Stimulated activated CD4-positive, alpha-beta T cell treated with anti-CD3 and anti-CD28 coated beads, Interleukin-1b, Interleukin-23, amount 100 ng/mL, for 1 hour (primary cell): ENCODE measurements at places on chromosomes 6 and 20.

DNA sequence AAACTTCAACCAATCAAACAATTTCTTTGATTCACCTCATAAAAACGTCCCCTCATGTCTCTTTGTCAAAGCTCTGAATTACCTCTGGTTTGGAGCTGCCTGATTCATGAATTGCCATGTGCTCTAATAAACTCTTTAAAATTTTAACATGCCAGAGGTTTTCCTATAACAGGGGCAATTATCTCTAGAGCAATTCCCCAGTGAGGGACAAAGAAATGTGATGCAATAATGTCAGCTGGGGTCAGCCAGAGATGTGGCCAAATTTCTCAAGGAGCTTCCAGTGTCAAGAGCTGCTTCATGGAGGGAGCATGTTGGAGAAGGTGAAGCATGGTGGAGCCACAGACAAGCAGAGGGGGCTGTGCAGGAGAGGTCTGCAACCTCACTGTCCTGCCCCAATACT lies 38.7 kb upstream of the RFPL4B start:
- no peak for DNase-seq

- no peak for DNase-seq
These were observed 1310.1 kb downstream of the EPHA7 start for GRCh38 chr6:92109256-92109655.

- DNase-seq = no peak
These were observed 43.2 kb upstream of the TXNDC5 start for GRCh38 chr6:7953753-7954152.

- no peak for DNase-seq
These were observed 80.2 kb downstream of the PREP start for GRCh38 chr6:105322499-105323225.

DNA sequence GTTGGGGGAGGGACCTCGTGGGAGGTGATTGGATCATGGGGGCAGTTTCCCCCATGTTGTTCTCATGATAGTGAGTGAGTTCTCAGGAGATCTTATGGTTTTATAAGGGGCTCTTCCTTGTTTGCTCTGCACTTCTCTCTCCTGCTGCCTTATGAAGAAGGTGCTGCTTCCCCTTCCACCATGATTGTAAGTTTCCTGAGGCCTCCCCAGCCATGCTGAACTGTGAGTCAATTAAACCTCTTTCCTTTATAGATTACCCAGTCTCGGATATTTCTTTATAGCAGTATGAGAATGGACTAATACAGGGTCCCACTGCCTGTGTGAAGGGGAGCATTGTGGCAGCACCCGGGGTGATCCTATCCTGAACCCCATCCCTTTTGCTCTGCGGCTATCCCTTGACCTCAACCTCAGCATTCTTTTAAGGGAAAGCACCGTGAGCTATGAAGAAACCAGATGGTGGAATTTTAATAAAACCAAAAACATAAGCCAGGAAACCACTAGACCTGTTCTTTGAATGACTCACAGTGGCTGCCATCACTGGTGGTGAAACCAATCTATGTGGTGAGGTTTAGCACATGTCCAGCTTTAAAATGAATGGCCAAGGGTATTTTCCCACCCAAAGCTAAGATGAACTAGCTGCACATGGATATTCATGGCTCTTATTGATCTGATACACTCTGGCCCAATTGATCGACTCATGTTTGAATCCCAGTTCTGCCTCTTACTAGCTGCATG lies 62.2 kb downstream of the ZDHHC14 start:
- DNase-seq = no peak

GRCh38 chr20:5654557-5654956 lies 95.6 kb upstream of the SHLD1 start:
- no peak for DNase-seq

- no peak for DNase-seq
These were observed 25.8 kb downstream of the PRL start for GRCh38 chr6:22271081-22271480.

DNA sequence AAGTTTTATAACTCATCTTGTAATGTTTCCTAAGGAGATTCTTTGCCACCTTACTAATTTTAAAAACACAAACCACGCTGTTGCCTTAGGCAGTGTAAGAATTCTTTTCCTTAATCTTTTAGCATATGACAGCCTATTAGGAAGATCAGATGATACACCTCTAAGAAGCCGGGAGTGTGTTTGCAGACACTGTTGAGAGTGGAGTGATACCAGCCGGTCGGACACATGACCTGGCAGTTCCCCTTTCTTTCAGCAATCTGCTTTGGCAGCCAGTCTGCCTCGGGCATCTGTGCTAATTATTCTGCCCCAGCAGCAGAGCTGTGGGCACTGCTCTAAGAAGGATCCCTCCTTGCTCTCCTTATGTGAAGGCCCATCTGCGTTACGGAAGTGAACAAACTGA lies 50.9 kb downstream of the PLCB4 start:
- DNase-seq = no peak

DNA sequence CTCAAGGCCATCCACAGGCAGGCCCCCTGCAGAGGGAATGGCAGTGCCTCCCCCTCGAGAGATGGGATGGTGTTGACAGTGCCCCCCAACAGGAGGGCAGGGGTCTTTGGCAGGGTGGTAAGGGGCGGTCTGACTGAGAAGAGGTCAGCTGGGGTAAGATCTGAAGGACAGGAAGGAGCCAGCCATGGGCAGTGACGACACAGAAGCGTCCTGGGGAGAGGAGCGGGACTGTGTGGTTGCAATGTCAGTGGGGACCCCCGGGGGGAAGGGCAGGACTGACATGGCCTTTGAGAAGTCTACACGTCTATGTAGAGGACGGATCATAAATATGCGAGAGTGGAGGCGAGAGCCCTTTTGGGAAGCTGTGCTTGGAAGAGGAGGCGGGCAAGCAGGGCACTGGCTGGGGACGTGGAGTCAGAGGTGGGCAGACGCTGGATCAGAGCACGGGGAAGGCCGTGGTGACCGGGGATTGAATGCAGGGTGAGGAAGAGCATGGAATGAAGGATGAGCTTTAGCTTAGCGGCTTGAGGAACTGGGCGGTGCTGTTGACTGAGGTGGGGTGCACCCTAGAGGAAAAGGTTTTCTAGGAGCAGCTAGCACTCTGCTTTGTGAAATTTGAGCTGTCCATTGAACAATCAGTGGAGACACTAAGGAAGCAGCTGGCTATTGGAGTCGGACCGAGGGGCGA lies 82.5 kb upstream of the AGPAT4 start:
- no peak for DNase-seq

DNA sequence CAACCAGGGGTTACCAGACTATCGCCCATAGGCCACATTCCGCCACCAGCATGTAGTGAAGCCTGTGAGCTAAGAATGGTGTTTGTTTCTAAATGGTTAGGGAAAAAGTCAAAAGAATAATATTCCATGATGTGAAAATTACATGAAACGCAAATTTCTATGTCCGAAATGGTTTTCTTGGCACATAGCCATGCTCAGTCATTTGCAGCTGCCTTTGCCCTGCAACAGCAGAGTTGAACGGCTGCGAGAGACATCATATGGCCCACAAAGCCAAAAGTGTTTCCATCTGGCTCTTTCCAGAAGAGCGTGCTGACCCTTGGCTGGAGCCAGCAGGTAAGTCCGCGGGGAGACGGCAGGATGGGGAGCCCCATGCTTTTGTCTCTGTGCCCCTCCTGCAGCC lies 60.7 kb downstream of the FAM120B start:
- DNase-seq = no peak

DNA sequence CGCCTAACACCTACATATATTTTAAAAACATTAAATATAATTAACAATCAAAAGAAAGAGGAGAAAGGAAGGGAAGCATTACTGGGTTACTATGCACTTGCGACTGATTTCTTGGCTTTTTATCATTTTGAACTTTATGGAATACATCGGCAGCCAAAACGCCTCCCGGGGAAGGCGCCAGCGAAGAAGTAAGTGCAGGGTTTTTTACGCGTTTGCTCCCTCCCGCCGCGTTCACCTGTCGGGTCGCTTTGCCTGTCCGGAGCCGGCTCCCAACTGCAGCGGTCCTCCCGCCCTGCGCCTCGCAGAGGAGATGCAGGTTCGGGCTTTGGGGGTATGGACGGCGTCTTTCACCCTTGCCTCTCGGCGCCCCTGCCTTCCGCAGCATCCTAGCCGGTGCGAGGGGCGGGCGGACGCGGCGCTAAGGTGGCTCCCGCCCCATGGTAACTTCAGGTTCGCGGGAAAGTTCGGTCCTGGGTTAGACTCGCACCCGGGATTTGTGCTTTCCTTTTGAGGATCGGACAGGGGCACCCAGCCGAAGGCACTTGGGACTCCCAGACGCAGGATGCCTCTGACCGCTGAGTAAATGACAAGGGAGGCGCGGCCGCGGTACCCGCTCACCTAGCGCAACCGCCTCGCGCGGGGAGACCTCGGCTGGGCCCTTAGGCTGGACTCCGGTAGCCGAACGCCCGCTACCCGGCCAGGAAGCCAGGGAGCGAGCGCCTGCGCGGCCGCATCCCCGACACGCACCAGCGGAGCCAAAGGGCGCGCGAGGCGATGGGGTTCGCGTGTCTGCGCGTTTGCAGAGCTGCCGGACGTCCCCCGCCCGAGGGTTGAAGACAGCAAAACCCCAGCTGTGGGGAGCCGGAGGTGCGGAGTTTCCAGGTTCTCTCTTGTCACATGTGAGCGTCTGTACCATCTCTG lies 891 bp downstream of the RSPO3 start:
- no peak for DNase-seq

- no peak for DNase-seq
These were observed 8.6 kb downstream of the MAP3K5 start for GRCh38 chr6:136783495-136784270.
